Activated CD8-positive, alpha-beta T cell treated with anti-CD3 and anti-CD28 coated beads for 36 hours (primary cell): ENCODE measurements at places on chromosomes 3 and 15. TPM values are rescaled to one million over a fixed set of nuclear protein-coding genes. Genes with fewer than 3 reads are reported as not detected.
A peak's percentile ranks its signal among the peaks of the same experiment; 100 is the strongest.

IGDCC3 gene
- not detected for total RNA-seq

BNC1 gene
- total RNA-seq = not detected

CNTN3 gene
- not detected for total RNA-seq

SI gene
- not detected for total RNA-seq

SERPINI2 gene
- not detected for total RNA-seq

DNA sequence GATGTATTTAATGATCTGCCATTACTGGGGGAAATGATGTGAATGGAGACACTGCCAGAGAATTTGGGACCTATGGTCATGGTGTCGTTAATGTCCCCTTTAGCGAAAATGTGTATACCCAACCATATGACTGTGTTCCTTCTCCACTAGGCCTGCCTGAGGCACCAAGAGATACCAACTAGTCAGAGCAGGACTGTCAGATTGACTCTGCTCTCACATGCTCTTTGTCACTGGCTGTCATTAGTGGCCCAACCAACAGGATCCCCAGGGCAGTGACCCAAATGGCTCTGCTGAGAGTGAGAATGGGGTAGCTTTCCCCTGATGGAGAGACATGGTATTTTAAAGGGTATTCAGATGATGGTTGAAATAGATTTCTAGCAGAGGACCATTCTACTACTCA lies 2.8 kb downstream of the TAGLN3 start:
- DNase-seq = no peak

- DNase-seq = no peak
Observed at GRCh38 chr15:85748729-85749128, 46.0 kb downstream of the KLHL25 start.

- no peak for DNase-seq
Observed at GRCh38 chr3:51269466-51269865, 115.6 kb upstream of the MANF start.

- no peak for DNase-seq
Observed at GRCh38 chr3:100033903-100034471, 80.3 kb downstream of the FILIP1L start.

- DNase-seq = peak; percentile 6
Observed at GRCh38 chr3:173584093-173584837, 186.7 kb downstream of the NLGN1 start.

GRCh38 chr3:187264021-187264420 lies 27.5 kb downstream of the MASP1 start:
- no peak for DNase-seq

DNA sequence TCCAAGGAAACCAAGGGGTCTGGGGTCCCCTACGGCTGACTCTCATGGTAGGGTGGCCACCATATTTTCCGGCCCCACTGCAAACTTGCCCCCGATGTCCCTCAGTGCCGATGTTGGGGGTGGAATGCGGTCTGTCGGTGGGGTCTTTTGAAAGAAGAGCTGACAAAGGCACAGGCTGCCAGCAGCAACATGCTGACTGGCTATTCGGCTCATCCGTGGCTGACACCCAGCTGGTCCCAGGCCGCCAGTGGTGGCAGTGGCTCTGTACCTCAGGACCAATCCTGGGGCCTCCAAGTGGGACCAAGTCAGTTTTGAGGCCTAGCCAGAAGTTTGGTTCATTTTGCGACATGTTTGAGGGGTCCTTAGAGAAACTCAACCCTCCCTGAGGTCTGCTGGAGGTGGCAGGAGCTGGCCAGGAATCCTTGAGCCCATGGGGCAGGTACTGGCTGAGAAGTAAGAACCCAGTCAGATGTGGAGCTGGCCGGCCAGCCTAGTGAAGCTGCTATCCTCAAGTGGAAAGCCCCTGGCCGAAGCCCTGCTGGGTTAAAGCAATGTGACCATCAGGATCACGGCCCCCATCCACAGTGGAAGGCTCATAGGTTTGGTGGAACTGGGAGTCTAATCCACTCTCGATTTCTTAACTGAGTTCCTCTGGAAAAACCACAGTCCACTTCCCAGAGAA lies 17.8 kb downstream of the BMF start:
- DNase-seq = no peak

DNA sequence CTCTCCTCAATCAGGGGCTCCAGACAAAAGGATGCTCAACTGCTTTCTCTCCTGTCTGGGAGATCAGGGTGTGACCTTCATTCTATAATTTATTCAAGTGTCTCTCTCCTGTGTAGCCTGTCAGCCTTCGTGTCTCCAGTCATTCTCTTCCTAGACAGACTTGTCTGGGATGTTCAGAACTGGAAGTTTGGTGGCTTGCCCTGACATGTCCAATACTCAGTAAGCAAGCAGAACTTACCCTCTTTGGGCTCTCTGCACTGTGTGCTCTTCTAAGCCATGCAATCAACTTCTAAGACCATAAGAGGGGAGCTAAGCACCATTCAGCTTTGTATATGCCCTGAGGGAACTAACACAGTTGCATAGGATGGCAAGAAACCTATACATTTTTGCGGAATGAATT lies 14.1 kb downstream of the ACKR2 start:
- no peak for DNase-seq

- no peak for DNase-seq
Observed at GRCh38 chr3:172617013-172617706, 93.7 kb downstream of the NCEH1 start.

DNA sequence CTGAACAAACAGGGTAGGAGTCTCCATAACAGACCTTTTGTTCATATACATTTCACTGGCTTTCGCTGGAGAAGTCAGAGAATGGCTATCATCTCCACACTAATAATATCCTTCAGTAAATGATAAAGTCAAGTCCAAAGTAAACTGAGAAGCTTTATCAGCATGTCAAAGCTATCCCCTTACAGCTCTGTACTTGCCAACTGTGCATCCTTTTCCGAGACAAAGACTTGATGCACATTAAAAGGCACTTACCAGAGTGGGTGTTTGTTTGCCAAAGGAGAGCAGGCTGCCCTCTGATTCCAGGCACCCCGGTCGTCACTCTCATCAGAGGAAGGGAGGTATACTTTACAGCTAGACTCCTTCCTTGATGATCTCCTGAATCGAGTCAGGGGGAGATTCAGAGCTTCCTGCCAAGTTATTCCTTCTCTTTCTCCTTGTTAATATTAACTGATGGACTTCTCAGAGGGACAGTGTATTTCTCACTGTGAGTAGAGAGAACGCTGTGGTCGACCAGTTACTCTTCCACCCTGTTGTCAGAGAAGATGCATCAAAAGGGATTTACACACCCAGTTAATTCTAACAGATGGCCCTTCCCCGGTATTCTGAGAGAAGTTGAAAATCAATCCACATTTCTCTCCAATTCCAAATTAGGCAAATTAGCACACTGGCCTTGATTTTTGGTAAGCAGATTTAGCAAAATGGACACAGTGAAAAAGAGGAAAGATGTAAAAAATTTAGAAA lies 504.7 kb upstream of the NR2F2 start:
- no peak for DNase-seq

DNA sequence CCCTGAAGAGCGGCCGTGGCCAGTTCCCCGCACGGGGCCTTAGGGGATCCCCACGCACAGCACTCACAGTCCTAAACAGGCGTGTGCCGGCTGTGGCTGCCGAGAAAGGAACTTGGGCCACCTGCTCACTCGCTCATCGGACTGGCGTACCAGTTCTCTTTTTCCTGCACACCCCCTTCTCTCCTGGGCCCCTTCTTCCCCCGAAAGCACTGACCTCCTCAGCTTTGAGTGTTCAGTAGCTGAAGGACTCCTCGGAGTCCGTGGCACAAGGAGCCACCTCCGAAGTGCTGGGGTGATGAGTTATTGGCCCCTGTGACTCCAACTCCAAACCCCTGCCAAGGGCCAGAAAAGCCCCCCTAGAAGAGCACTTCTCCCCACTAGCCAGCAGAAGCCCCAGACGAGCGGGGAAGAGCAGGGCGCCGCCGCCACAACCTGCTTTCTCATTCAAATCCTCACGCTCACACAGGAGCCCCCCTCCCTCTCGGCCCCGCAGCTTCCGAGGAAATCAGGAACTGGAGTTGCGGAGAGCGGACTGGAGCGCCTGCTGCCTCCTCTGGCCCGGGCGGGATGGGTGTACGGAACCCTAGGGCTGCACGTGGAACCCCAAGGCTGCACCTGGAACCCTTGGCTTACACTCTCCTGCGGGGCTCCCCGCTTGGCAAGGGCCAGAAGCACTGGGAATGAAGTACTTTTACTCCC lies at the start of gene PLCH1:
TSS of gene PLCH1 (minus strand) at position 446 of the 699 bp plus-strand sequence. CDS start 40,847 bp downstream, outside the sequence.
- DNase-seq = peak; percentile 57

- DNase-seq = no peak
Observed at GRCh38 chr3:114364806-114365654, 71.2 kb downstream of the TIGIT start.

DNA sequence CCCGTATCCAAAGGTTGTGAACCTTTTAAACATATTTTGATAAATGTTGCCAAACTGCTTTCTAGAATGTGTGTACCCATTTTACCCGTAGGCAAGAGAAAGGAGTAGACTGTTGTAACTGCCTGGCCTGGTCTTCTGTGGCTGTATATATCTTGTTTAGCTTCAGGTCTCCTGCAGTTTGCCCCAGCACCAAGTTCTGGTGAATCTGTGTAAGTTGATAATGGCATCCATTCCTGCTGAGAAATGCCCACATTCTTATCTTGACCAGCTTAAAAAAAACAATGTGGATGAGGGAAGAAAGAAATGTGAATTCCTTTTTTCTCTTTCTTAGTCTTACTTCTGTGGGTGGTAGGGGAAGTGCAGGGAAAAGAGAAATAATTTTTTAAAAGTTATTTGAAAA lies 53.3 kb upstream of the TLE3 start:
- no peak for DNase-seq

- no peak for DNase-seq
Observed at GRCh38 chr3:45844616-45845015, 2.7 kb upstream of the LZTFL1 start.

DNA sequence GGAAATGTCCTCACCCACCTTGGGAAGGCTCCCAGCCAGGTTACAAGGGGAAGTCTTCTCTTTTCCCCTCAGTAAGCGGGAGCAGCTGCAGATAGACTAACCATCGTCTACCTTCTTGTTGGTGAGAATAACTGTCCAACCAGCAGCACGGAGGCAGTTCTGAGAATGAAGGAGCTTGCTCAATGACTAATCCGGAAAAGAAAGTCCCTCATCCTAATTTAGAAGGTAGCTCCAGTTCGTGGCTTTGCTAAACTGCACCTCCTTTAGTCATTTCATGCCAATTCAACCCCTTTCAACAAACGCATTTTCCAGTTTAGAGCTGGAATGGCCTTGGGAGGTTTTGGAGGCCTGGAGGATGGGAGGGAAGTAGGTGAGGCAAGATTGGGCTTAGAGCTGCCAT lies 527.4 kb upstream of the PROK2 start:
- no peak for DNase-seq
